A549 treated with ZK216348 at 1 μM for 4 hours (cell line): ENCODE measurements at places on chromosomes 2 and 18. TPM values are rescaled to one million over a fixed set of nuclear protein-coding genes. Genes with fewer than 3 reads are reported as not detected.

The DNAH7 gene
- 0.59 to 1.4 TPM (median 1.2 TPM) in 5 replicates for total RNA-seq

The SPHKAP gene
- 0.02 TPM in 1 of 5 replicates, not detected in the others for total RNA-seq

The C2orf80 gene
- not detected in 5 replicates for total RNA-seq

The COBLL1 gene
- 3.0 to 4.4 TPM (median 3.9 TPM) in 5 replicates for total RNA-seq

The HTR2B gene
- not detected in 5 replicates for total RNA-seq

The SLC4A3 gene
- total RNA-seq: 1.9 to 4.4 TPM (median 3.2 TPM) in 5 replicates
